ENCODE measurements at places on chromosomes 1 and 21.

- peak; percentile 46 for DNase-seq
Measured at GRCh38 chr1:27099587-27100334, 55.2 kb downstream of the SLC9A1 start.

DNA sequence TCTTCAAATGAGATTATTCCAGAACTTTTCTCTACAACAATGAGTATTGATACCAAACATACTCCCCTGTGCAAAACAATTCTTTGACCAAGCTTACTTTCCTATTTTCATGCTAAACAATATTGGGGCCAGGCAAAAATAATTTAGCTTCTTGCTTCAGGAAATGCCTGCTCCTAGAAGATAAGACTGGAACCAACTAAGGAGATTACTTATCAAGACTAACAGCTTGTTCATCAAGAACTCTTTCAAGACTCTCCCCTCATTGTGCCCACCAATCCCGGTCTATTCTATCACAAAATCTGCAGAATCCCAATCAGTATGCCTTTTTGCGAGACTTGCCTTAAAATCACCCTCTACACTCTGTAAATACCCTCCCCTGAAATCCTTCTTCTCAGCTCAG, 536.6 kb downstream of the RWDD3 start:
- DNase-seq = no peak

DNA sequence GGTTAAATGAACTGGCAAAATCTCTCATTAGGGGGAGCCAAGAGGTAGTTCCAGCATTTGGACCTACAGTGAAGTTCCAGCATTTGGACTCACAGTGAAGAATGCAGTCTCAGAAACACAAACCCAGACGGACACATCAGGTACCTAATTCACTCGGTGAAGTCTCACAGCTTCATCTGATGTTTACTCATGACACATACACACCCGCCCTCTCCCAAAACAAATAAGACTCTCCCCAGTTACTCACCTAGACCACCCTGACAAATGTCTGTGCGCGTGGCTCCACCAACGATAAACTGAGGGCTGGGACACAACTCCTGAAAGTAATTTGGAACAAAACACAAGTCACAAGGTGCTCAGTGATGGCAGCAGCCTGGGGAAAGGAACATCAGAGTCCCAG, 11.4 kb downstream of the CAPN8 start:
- no peak for DNase-seq

- no peak for DNase-seq
Measured at GRCh38 chr1:14891991-14892390, 261.6 kb upstream of the TMEM51 start.

GRCh38 chr1:101366513-101367215, 129.8 kb downstream of the S1PR1 start:
- DNase-seq = no peak

DNA sequence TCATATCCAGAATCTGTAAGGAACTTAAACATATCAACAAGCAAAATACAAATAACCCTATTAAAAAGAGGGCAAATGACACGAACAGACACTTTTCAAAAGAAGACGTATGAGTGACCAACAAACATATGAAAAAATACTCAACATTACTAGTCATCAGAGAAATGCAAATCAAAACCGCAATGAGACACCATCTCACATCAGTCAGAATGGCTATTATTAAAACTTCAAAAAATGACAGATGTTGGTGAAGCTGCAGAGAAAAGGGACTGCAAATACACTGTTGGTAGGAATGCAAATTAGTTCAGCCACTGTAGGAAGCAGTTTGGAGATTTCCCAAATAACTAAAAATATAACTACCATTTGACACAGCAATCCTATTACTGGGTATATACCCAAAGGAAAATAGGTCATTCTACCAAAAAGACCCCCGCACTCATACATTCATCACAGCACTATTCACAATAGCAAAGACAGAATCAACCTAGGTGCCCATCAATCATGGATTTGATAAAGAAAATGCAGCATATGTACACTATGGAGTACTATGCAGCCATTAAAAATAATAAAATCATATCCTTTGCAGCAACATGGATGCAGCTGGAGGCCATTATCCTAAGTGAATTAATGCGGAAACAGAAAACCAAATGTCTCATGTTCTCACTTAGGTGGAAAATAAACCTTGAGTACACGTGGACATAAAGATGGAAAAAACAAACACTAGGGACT, 230.1 kb upstream of the RAB4A start:
- DNase-seq = no peak

- no peak for DNase-seq
Measured at GRCh38 chr1:20723537-20724363, 5.9 kb upstream of the KIF17 start.

DNA sequence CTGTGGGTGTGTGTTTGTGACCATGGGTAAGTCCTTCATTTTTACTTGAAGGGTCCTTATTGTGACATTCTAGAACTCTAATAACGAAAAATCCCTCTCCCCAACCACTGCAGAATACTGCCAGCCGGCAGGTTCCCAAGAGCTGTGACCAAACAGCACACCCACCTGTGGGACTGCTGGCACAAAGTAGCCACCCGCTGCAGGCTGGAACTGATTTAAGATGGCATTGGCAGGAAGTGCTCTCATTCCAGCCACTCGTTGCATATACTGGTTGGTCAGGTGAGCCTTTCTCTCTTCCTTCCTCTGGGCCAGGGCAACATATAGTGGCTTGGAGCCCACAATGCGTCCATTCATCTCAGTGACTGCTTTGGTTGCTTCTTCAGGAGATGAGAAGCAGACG, 11.6 kb downstream of the PABPC4 start:
- DNase-seq = no peak

GRCh38 chr1:1434824-1435105, 725 bp upstream of the VWA1 start:
- DNase-seq = no peak

- no peak for DNase-seq
Measured at GRCh38 chr1:2137257-2138121, 57.1 kb downstream of the FAAP20 start.

- no peak for DNase-seq
Measured at GRCh38 chr1:61337981-61338848, 255.9 kb downstream of the NFIA start.

DNA sequence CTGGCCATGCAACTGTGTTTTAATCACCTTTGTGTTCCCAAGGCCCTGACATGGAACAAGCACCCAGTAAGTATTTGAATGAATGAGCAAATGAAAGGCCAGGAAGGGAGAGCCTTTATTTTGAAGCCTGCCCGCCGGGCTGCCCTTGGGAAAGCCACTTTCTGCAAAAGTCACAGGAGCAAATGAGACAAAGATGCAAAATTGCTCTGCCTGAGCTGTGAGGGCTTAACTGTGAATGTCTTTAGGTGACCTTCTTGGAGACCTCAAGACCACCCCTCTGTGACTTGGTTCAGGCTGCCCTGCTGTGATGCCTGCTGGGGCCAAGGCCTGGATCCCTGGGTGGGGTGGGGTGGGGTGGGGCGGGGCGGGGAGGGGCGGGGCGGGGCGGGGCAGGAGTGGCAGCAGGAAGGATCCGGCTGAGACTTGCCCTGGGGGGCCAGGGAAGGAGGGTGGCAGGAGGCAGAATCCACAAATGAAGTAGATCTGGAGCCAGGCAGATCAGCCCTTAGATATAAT, 54.0 kb downstream of the RUNX3 start:
- DNase-seq = no peak

DNA sequence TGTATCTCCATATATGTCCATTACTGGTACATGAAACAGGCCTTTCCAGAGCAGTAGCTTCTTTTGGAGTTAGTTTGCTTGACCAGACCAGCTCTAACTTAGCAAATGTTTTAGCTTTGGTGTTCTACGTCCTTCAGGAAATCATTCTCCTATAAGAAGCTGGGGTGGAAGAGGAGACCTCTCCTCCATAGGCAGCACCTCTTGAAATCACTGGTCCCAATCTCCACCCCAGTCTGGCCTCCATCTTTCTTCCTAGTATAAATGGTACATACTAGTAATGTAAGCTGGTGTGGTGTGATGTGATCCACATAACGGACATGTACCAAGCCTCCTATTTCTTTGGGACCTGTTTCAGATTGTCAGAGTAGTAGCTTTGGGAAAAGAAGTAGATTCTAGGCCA, 171.4 kb downstream of the DHRS3 start:
- DNase-seq = no peak

GRCh38 chr1:165551469-165551868, 7.7 kb downstream of the LRRC52 start:
- DNase-seq = no peak

DNA sequence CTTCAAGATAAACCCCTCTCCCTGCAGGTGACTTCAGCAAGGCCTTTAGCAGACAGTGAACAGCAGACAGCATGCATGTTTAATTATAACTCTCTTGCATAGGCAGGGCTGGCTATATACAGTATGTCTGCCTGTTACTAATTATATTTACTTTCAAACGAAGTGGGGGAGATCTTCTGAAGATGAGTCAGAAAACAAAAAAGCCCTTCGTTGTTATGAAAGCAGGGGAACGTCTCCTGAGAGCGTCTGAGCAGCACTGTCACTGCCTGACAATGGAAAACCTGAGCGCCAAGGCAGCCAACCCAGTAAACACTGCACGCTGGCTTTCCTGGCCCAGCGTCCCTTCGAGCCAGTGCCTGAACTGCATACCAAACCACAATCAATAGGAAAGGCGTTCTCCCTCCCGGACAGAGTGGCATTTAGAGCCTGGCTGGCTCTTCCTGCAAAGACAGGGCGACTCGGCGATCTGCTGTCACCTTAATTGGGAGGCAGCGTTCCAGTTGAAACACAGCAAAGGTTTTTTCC, 54.1 kb downstream of the TOMM20 start:
- DNase-seq = no peak

DNA sequence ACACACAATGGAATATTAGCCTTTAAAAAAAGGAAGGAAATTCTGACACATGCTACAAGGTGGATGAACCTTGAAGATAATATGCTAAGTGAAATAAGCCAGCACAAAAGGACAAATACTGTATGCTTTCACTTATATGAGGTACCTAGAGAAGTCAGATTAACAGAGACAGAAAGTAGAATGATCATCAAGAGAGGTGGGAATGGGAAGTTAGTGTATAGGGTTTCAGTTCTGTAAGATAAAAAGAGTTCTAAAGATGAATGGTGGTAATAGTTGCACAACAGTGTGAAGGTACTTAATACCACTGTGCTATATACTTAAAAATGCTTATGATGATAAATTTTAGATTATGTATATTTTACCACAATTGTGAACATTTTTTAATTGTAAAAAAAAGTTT, 7.2 kb downstream of the RPAP2 start:
- DNase-seq = no peak

DNA sequence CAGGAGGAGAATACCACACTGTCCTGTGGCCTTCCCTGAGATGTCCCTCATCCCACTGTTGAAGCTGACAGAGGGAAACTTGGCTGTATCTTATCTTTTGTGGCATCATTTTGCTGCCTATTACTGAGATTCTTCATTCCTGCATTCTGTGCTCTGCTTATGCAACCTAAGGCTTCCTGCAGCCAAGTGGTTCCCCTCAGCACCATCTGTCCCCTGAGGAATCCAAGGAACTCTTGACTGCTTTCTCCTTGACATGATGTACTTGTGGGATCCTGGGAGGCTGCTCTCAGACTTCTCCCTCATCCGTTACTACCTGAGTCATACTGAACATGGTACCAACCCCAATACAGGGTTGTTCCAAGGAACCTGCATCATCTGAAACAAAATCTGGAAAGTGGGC, 21.1 kb upstream of the RIMKLA start:
- DNase-seq = no peak
